ENCODE measurements at places on chromosomes 7 and 10. TPM values are rescaled to one million over a fixed set of nuclear protein-coding genes. Genes with fewer than 3 reads are reported as not detected.
A peak's percentile ranks its signal among the peaks of the same experiment; 100 is the strongest.

DNA sequence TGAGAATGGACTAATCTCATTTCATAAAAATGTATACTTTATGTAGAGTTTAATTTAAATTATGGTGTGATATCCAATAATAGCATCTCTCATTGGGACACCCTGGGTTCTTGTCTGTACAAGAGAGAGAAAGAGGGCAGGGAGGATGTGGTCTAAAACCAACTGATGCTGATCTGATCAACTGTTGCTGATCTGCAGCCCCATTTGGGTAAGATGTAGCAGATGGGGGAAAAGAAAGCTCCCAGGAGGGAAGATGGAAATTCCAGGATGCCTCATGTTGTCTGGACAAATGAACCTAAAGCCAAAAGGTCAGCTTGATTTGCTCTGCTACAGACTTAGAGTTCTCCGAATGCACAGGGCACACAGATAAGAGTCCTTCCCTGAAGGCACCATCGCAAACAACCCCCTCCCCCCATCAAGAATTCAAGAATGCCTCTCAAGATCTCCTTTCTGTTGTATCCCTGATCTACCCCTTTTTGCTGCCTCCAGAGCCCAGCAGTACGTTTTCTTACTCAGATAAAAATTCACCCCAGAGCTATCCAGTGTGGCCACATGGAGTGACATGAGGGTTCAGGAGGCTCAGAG is 171.4 kb upstream of the INHBA start:
- H3K4me3 ChIP-seq: no peak overlapping the region
- H3K27ac ChIP-seq: no peak overlapping the region
- no peak for DNase-seq
- no peaks in the 10 kb centered on the region for H3K36me3 ChIP-seq
- no peaks in the 10 kb centered on the region for H3K27me3 ChIP-seq

GRCh38 chr7:69078997-69079769 is 519.1 kb upstream of the AUTS2 start:
- H3K36me3 ChIP-seq: no peaks in the 10 kb centered on the region
- DNase-seq: no peak
- H3K4me1 ChIP-seq: peaks cover 15% of the 10 kb centered on the region
- H3K4me3 ChIP-seq: no peak overlapping the region

GRCh38 chr7:133513608-133514007 is 260.7 kb downstream of the EXOC4 start:
- no peak overlapping the region for H3K4me3 ChIP-seq
- H3K27me3 ChIP-seq: no peaks in the 10 kb centered on the region
- no peak for DNase-seq

The PNLIPRP1 gene
- not detected for total RNA-seq

DNA sequence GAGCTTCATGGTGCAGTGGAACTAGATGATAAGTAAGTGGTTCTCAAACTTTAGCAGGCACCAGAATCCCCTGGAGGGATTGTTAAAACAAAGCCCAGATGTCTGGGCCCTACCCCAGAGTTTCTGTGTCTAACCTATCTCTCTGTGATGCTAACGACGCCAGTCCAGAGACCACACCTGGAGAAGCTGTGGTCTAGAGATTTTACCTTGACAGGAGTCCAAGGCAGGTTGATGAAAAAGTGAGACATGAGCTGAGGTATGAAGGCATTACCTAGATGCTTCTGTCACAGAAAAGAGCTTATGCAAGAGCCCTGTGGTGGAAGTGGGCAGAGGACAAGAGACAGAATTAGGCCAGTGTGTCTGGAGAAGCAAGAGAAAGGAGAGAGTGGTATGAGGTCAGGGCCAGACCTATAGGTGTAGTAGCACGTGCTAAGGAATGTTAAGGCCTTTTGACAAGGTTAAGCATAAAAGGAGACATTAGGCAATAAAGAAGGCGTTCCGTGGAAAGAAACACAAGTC is 184.3 kb upstream of the TCF7L2 start:
- H3K4me3 ChIP-seq: no peak overlapping the region
- no peaks in the 10 kb centered on the region for H3K27me3 ChIP-seq
- H3K4me1 ChIP-seq: no peaks in the 10 kb centered on the region
- DNase-seq: no peak
- no peak overlapping the region for H3K27ac ChIP-seq

DNA sequence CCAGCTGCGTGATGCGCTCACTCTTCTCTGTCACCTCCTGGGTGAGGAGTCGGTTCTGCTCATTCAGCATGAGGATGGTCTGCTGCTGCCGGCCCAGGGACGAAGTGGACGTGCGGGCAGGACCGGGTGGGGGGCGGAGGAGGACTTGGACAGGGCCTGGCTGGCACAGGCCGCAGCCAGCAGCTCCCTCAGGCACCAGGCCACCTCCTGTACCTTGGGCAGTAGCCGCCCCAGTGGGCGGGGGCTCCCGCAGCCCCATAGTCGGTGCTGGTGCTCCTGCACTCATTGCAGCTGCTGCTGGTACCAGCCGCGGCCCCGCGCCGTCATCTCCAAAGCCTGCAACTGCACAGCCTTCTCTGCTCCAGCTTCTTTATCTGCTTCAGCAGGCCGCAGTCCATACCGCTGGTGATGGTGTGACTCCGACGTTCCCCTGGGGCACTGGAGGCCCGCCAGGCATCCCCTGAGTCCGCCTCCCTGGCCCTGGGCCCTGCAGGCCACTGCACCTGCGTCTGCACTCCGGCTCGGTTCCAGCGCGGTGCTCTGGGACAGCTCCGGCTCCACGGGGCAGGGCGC is 884.9 kb upstream of the ZNF722 start:
- no peaks in the 10 kb centered on the region for H3K4me1 ChIP-seq
- H3K27ac ChIP-seq: no peak overlapping the region
- no peak for DNase-seq
- H3K27me3 ChIP-seq: no peaks in the 10 kb centered on the region

The HMX3 gene
- total RNA-seq: 0.83 TPM

The DENND11 gene
- total RNA-seq: 17.1 TPM

GRCh38 chr10:62826273-62826672 is 10.1 kb upstream of the EGR2 start:
- H3K4me1 ChIP-seq: no peaks in the 10 kb centered on the region
- no peak overlapping the region for H3K4me3 ChIP-seq
- H3K27ac ChIP-seq: no peak overlapping the region
- no peak for DNase-seq
- H3K36me3 ChIP-seq: no peaks in the 10 kb centered on the region
- H3K27me3 ChIP-seq: no peaks in the 10 kb centered on the region

GRCh38 chr7:78037603-78038002 is 239.0 kb downstream of the PHTF2 start:
- no peak for DNase-seq
- no peak overlapping the region for H3K27ac ChIP-seq
- no peak overlapping the region for H3K4me3 ChIP-seq

DNA sequence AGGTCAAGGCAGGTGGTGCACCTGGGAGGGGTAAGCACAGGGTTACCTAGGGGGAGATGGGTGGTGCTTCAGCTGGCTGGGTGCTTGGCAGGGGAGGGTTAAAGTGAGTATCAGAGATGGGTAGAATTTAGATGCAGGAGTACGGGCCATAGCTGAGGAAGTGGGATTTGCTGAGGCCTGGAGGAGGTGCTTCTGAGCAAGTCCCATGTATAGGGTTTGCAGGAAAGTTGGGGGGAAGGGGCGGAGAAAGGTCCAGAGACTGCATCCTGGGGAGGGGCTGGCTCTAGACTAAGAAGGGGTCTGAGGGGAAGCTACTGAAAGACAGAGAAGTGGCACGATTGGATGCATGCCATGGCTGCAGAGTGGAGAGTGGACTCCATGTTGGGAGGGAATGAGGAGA is 281.6 kb upstream of the ZNF32 start:
- no peaks in the 10 kb centered on the region for H3K27me3 ChIP-seq
- no peak for DNase-seq
- H3K4me3 ChIP-seq: no peak overlapping the region
- H3K4me1 ChIP-seq: no peaks in the 10 kb centered on the region
- H3K27ac ChIP-seq: no peak overlapping the region

DNA sequence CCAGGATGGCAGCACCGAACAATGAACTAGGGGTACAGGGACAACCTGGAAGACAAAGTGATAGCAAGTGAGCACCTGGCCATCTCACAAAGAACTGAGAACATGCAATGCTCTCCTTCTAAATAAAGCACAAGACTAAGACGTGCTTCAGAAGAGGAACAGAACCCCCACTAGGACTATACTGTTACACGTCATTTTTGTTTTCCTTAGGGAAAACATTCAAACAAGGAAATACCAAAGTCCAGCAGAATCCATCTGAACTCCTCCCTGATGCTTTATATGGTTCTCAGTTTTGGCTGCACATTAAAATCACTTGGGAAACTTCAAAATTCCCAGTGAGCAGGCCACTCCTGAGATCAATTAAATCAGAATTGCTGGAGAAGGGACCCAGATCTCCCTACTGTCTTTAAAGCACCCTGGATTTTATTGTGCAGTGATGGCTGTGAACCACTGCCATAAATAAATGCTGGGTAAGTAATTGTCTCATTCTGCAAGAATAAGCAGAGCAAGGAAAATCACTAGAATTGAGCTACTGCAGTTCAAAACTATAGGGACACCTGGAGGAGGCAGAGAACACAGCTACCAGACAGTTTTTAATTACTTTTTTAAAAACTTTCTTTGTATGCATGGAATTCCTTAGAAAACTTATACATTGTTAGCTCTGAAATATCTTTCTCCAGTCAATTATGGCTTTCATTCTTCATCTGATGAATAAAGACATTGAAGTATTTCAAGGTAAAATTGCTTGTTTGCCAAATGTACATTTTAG is 866.5 kb upstream of the GHITM start:
- no peaks in the 10 kb centered on the region for H3K27me3 ChIP-seq
- H3K36me3 ChIP-seq: no peaks in the 10 kb centered on the region
- H3K4me1 ChIP-seq: no peaks in the 10 kb centered on the region

DNA sequence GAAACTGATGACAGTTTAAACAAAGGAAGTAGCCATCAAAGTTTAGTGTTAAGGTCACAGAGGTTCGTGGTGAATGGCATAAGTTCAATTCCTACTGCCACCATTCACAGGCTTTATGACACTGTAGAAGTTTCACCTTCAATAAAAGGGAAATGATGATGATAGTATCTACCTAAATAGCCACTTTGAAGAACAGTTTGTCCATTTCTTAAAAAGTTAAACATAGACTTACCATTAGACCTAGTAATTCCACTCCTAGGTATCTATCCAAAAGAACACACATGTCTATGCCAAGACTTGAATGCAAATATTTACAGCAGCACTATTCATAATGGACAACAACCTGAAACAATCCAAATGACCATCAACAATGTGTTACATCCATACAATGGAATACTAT is 18.9 kb upstream of the GSTK1 start:
- H3K4me1 ChIP-seq: no peaks in the 10 kb centered on the region
- DNase-seq: no peak
- H3K4me3 ChIP-seq: no peak overlapping the region
- H3K36me3 ChIP-seq: no peaks in the 10 kb centered on the region

DNA sequence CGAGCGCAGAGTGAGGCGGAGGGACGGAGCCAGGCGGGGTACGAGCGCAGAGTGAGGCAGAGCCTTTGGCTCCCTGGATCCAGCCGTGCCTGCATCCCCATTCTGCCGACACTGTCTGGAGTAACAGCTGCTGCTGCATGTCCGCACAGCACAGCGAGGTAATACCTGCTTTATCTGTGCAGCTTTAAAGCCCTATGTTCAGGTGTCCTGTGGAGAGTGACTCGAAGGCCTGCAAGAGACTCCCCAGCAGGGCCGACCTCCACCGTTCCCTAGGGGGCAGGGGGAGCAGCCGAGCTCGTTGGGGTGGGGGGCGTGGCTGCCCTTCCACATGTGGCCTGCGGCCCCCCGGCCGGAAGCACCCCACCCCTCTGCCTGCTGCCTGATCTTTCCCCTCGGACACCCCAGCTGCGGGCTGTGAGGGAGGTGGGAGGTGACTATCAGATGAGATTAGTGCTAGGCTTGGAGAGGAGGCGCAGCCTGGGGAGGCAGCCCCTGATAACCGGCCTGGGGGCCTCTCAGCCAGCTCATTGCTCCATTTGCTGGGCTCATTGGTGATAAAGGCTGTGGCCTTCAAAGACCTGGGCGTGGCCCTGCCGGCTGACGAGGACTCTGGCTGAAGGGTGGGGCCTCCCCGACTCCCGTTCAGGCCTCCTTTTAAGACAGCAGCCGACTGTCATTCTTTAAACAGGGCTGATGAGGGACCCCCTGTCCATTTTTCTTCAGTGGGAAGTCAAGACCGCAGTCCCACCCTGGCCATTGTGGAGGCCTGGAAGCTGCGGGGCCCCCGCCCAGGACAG is 8.0 kb downstream of the VENTX start:
- H3K36me3 ChIP-seq: no peaks in the 10 kb centered on the region
- no peak overlapping the region for H3K4me3 ChIP-seq
- peaks cover 42% of the 10 kb centered on the region for H3K27me3 ChIP-seq
- H3K4me1 ChIP-seq: no peaks in the 10 kb centered on the region
- DNase-seq: no peak
- no peak overlapping the region for H3K27ac ChIP-seq

GRCh38 chr7:69953136-69954067 is 355.1 kb downstream of the AUTS2 start:
- no peaks in the 10 kb centered on the region for H3K36me3 ChIP-seq
- no peak overlapping the region for H3K27ac ChIP-seq
- H3K4me3 ChIP-seq: no peak overlapping the region
- DNase-seq: no peak

- H3K27ac ChIP-seq: peak overlapping the region; percentile 87
- H3K4me1 ChIP-seq: no peaks in the 10 kb centered on the region
- DNase-seq: no peak
- peak overlapping the region; percentile 56 for H3K4me3 ChIP-seq
Observed at GRCh38 chr7:76048668-76048988, 722 bp downstream of the MDH2 start.

The FAM171A1 gene
- 9.7 TPM for total RNA-seq

- H3K27ac ChIP-seq: no peak overlapping the region
- H3K36me3 ChIP-seq: no peaks in the 10 kb centered on the region
- H3K4me3 ChIP-seq: no peak overlapping the region
- no peak for DNase-seq
Observed at GRCh38 chr7:78642751-78643150, 810.7 kb downstream of the MAGI2 start.

DNA sequence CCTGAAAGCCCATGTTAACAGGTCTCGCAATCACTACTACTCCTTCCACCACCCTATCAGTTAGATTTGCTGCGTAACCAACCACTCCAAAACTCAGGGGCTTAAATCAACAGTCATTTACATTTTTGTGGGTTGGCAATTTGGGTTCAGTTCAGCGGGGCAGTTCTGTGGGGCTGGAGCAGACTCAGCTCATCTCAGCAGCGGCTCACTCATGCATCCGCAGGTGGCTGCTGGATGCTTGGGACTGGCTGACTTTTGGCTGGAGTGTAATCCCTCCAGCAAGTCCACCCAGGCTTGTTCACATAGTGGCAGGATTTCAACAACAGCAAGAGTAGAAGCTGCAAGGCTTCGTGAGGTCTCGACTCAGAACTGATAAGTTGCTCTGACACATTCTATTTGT is 79.2 kb downstream of the NEUROD6 start:
- H3K4me1 ChIP-seq: no peaks in the 10 kb centered on the region
- no peaks in the 10 kb centered on the region for H3K27me3 ChIP-seq
- no peak overlapping the region for H3K4me3 ChIP-seq
- H3K27ac ChIP-seq: no peak overlapping the region
- no peaks in the 10 kb centered on the region for H3K36me3 ChIP-seq
- DNase-seq: no peak

Measured in sigmoid colon (tissue), 7 donors.